ENCODE measurements at places on chromosomes 3 and 15.

DNA sequence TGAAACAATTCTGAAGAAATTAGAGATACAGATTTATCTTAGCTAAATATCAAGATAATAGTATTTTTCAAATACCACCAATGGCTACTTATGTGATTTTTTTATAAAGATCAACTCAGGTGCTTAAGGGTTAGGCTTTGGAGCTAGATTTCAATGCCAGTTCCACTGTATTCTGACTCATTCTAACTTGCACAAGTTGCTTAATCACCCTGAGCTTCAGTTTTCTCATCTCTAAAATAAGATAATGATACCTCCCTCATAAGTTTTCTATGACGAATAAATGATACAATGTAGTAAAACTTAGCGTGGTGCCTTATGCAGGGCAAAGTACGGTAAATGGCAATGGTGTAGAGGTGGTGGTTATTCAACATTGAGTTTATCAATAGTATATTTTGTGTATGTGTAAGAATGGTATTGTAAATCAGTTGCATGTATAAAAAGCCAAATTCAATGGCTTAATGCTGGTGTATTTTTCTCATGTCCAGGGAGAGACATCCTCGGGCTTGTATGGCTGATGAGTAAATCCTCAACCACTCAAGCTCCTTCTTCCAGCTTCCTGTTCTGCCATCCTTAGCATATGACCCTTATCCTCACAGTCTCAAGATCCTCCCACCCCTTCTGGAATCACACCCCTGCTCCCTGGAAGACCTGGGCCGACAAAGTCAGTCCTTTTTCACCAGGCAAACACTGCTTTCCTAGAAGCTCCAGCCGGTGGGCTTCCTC, 505.9 kb upstream of the CFAP20DC start:
- no peak for DNase-seq

DNA sequence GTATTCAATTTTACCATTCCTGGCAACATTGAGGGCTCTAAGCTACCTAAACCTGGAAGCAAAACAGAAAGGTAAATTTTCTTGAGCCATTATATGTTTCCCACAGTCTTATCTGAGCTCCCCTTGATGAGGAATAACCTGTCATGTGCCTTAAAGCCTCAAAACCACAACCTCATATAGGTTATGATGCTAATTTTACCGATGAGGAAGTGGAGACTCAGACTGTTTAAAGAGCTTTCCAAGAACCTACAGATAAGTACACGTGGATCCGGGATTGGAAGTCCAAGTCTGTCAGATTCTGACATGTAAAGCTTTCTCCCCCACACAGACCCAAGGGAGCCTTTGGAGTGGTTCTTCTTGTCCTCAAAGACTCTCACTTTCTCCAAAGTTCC, 140.5 kb downstream of the SEMA6D start:
- DNase-seq: no peak

DNA sequence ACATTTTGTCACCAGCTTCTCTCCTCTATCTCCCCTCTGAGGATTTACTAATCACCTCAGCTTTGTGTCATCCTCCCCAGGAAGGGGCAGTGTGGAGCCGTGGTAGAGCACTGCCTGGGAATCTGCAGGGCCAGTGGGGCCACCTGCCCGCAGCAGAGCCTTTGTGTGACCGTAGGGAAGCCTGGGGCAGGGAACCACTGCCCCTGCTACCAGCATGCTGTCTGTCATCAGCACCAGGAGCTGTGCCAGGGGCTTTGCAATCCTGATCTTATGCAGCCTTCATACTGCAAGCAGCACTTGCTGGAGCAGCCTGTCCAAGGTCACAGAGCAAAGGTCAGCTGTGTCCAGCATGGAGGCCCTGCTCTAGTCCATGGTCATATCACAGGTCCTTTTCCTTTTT, 170.2 kb upstream of the IL12A start:
- DNase-seq: no peak

GRCh38 chr3:31561891-31562290, 29.2 kb downstream of the STT3B start:
- no peak for DNase-seq

DNA sequence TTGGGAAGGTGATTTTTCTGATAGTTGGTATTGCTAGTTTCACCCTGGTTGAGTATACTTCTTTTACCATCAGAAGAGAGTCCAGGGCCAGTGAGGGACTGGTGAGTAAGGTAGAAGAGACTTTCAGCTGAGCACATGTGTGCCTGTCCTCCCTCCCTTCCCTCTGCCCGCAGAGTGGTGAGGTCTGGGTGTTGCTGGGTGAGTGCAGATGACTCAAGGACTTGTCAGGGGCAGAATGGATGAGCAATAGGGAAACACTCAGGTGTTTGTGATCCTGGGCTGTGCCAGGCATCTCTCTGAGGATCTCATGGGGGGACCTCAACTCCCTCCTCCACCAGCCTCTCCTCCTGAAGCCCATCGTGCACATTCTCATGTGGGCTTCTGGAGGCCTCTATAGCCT, 76.0 kb upstream of the GSK3B start:
- DNase-seq: no peak

- DNase-seq: no peak
Measured at GRCh38 chr3:148727231-148727630, 29.5 kb downstream of the AGTR1 start.

DNA sequence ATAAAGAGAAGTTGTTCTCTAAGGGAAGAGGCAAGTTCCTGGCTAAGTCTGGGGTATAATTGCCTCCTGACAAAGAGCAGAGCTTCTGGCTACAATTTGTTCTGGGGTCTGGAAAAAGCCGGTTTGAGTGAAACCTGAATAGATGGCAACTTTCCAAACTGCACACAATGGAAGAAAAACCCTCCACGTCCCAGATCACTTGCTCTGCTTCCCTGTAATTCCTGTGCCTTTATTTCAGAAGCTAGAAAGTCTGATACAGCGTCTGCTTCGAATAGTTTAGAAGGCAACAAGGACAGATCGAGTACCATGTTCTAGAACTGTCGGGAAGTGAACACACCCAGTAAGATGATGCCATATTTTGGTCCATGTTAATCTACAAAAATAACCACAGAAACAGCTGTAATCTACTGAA, 1.6 kb upstream of the WDR82 start:
- DNase-seq: no peak

DNA sequence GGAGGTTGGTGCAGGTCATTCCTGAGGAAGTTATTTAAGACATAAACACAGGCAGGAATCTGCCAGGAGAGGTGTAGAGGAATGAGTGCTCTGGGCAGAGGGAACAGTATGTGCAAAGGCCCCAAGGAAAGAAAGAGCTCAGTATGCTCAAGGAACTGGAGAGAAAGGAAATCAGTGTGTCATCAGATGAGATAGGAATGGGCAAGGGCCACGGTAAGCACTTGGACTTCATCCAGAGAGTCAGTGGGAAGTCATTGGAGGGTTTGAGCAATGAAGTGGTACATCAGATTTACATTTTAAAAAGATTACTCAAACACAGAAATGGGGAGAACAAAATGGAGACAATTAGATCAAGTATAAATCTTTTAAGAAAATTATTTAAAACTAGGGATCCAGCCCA, 272.2 kb downstream of the ADAMTSL3 start:
- DNase-seq: no peak

- no peak for DNase-seq
Measured at GRCh38 chr15:80503319-80503952, 99.3 kb downstream of the ARNT2 start.

- DNase-seq: no peak
Measured at GRCh38 chr3:9783954-9784353, 8.3 kb downstream of the TADA3 start.

DNA sequence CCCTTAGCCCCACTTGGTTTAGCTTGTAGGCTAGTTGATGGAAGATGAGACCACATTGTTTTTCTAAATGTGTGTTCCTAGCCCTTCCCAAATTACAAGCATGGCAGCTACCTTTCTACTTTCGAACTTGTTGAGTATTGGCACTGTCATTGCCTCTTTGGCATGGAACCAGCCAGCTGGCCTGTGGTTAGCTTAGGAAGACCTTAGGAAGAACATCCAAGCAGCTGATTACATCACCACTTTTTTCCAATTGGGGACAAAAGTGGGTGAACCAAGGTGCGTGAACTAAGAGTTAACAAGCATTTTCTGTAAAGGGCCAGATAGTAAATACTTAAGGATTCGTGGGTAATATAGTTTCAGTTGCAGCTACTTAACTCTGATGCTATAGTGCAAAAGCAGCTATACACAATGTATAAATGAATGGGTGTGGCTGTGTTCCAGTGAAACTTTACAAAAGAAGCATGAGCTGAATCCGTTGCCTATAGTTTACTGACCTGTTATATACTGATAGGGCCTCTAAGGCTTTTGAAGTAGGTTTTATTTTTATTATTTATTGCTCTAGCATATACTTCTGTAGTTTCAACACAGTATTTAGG, 8.5 kb downstream of the KLHL18 start:
- no peak for DNase-seq

- no peak for DNase-seq
Measured at GRCh38 chr3:10583798-10584708, 78.7 kb upstream of the ATP2B2 start.

DNA sequence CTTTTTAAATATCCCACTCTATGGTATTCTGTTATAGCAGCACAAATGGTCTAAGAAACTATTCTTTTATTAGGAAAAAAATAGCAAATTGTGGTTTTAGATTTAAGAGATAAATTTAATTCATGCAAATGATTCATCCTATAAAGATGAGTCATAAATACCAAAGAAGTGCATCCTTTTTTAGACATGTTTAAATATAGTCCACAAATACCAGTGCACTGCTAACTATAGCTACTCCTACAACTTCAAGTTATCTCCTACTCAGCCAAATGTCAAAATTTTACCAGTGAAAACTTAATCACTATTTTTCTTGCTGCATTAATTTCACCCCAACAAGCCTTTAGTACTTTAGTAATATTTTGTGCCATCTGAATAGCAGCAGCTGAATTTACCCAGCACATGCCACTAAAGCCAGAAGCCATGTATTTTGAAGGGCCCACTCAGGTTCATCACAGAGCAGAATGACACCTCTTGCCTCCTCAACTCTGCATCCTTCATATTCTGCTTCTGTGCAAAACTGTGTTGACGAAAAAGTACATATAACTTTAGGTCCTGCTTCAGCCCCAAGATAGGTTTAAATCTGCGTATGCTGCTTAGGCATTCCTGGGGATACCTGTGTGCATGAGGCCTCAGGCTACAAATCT, 24.9 kb downstream of the CX3CR1 start:
- DNase-seq: no peak

DNA sequence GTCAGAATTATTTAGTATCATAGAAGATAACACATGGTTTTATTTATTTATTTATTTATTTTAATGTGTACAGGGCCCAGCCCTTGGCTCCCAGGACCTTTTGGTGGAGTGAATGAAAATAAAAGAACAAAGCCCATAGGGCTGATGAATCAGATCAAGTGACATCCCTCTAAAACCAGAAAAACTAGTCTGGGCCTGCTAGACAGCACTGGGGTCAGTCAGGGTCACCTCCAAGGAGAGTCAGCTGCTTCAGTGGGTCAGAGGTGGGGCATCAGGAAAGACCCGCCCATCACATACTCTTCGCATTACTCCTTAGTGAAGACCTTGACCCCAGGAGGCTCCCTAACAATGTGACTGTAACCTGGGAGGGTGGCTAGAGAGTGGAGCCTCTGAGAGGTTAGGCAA, 12.8 kb downstream of the PPCDC start:
- no peak for DNase-seq

DNA sequence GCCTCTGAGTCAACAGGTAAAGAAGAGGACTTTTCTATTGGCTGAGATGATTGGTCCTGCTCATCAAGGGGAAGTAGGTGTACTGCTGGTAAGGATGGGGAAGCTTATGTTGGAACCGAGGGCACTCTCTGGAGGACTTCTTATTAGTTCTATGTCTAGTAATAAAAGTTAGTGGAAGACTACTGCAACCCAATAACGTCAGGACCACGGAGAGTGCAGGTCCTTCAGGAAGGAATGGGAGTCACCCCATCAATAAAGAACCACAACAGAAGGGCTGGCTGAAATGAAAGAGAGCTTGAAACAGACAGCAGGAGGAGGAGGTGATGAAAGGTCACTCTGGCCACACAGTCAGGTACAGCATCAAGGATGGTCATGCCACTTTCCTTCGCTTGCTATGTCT, 68.8 kb upstream of the PRR23E start:
- DNase-seq: no peak

GRCh38 chr15:29765898-29766527, 56.3 kb downstream of the TJP1 start:
- no peak for DNase-seq

- DNase-seq: peak; percentile 53
Measured at GRCh38 chr3:40476478-40477470, at the start of gene ZNF619. Gene ZNF619 (plus strand): TSS chr3:40477122. CDS start chr3:40477980, 858 bp downstream.

- no peak for DNase-seq
Measured at GRCh38 chr15:39094116-39094515, 486.8 kb upstream of the THBS1 start.

- no peak for DNase-seq
Measured at GRCh38 chr3:65924762-65925161, 114.0 kb downstream of the MAGI1 start.

DNA sequence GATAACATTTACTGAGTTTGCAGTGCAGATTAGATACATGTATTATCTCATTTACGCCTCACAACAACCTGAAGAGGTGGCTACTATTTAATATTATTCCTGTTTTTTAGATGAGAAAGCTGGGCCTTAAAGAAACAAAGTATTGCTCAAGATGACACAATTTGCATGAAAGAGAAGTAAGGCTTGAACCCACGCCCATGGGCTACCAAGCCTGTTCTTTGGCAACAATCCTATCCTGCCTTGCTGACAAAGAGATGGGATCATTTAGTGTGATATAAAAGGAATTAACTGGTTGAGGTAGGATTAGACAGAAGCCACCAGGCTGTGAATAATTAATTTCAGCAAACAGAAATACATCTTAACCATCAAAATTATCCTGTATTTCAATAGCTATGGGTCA, 9.2 kb upstream of the LDHAL6B start:
- DNase-seq: no peak

DNA sequence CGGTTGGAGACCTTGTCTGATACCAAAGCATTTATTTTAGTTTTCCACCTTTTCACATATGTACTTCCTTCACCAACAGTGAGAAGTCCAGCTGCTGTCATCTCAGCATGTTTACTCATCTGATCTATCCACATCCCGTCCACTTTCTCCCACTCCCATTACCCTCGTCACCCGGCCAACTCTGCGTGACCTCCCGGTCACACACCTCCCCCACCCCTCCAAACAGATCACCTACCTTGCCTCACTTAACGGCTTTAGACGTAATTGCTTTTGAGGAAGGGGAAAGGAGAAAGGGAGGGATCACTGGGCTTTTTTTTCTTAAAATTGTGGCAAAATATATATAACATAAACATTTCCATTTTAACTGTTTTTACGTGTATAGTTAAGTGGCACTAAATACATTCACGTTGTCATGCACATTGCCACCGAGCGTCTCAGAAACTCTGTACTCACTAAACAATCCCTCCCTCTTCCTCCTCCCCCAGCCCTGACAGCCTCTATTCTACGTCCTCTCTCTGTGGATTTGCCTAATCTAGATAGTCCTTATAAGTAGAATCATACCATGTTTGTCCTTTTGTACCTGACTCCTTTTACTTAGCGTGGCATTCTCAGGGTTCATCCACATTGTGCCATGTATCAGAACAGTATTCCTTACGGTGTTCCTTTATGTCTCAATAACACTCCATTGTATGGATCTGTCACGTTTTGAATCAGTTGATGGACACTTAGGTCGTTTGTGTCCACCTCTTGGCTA, 67.2 kb downstream of the LMLN start:
- DNase-seq: no peak

GRCh38 chr3:185976977-185977678, 39.3 kb upstream of the TRA2B start:
- DNase-seq: peak; percentile 70
